ENCODE measurements at places on chromosomes 6 and 20. TPM values are rescaled to one million over a fixed set of nuclear protein-coding genes. Genes with fewer than 3 reads are reported as not detected.

- no peak for DNase-seq
Measured at GRCh38 chr6:150081702-150082101, 12.8 kb upstream of the ULBP3 start.

DNA sequence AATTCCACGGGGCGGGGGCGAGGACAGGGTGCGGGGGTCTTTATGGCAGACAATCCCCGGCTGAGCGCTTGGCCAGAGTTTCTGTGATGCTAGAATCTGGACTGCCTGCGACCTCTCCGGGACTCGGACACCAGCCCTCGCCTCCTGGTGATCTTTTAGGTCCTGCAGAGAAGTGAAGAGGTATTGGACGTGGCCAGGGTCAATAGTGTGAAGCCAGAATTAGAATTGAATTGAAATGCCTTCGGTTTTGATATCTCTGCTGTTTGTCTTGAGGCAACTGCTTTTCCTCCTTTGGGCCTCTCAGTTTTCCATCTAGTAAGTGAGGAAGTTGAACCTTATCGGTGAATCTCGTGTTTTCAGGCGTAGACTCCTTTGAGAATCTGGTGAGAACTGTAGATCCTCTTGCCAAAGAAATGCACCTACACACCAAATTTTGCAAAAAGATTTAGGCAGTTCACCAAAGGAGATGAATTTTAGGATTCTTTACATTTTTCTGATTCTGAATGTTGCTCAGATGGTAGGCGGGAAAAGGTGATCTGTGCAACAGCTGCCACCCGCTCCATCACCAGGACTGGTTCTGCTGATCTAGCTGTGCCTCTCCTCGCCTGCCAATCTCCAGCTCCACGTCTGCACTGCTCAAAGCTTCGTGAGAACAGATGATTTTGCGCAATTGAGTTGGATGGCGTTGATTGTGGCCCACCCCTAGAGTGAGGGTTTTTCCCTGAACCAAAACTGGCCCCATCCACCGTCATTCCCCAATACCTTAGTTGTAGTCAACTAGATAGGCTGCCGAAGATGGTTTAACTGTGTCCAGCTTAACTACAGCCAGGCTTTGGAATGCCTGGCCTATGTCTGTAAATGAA is 837 bp upstream of the OSER1 start:
- DNase-seq, result no peak

HAO1 gene
- 0.10 TPM for polyA plus RNA-seq

RSPH4A gene
- 0.28 TPM for polyA plus RNA-seq
